Activated T-helper 1 cell treated with Interleukin-2 at 50 U/mL for 16 hours (primary cell): ENCODE measurements at places on chromosomes 4 and X.

GRCh38 chrX:97842468-97843199 is 958.9 kb downstream of the RPA4 start:
- DNase-seq, result no peak

GRCh38 chr4:73662709-73663546 is 42.7 kb upstream of the RASSF6 start:
- DNase-seq, result no peak

DNA sequence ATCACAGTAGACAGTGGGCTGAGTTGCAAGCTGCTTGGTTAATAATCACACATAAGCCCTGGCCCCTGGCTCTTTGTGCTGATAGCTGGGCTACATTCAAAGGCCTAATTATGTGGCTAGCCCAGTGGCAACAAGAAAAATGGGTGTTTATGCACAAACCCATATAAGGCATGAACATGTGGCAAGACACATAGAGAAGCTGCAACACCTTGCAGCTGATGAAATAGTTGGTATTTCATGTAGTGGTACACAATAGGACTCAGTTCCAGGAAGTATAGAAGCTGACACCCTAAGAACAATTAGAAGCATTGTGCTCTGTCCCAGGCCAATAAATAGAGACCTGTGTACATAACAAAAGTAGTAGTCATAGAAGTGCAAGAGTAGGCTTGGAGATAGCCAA is 14.6 kb upstream of the ZNF630 start:
- no peak for DNase-seq

- DNase-seq, result no peak
Observed at GRCh38 chrX:11724122-11725017, 33.7 kb upstream of the MSL3 start.

- no peak for DNase-seq
Observed at GRCh38 chrX:23805389-23805788, 22.4 kb downstream of the SAT1 start.

- DNase-seq, result no peak
Observed at GRCh38 chrX:15564981-15565579, 35.7 kb downstream of the ACE2 start.

DNA sequence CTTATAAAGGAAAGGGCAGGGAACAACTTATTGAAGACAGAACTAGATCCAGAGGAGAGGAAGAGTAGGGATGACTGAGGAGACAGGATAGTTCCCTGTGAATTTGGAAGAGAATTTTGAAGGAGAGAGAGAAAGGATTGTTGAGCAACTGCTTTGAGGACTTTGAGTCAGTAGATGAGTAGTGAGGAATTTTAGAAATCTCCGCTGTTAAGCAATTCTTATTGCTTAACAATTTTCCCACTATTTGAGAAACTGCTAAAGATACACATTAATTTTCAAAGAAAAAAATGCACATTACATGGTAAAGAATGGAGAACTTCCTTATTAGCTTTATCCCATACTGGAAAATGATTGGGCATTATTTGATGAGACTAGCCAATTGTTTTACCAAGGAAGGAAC is 116.3 kb upstream of the NRK start:
- no peak for DNase-seq

- DNase-seq, result no peak
Observed at GRCh38 chrX:69070949-69071650, 94.2 kb downstream of the PJA1 start.

DNA sequence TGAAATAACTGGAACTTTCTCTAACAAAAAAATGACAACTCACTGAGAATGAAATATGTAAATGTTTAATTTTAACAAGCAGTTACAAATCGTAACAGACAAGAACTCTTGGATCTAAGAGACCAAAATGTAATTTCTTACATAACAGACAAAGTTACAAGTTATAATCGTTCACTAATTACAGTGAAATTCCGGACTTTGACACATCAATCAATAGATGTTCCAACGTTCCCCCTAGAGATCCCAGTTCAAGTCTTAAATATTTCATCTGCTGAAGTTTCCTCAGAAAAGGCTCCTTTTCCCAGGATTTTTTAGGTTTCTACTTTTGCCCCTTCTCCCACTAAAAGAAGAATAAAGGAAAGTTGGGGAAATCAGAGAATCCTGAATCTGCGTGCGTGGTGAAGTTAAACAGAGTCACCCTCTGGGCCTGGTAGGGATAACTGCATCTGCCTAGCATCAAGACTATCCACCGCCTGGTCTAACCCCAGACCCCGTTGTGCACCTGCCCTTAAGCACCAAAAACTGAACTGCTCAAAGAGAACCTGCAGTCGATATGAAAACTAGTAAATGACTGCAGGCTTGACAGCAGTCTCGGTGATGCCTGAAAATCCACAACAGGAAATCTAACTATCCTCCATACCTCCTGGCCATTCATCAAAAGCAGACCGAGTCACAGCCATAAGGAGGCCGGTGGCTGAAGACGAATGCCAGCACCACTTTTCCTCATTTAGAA is 2.3 kb downstream of the IRF2 start:
- no peak for DNase-seq

DNA sequence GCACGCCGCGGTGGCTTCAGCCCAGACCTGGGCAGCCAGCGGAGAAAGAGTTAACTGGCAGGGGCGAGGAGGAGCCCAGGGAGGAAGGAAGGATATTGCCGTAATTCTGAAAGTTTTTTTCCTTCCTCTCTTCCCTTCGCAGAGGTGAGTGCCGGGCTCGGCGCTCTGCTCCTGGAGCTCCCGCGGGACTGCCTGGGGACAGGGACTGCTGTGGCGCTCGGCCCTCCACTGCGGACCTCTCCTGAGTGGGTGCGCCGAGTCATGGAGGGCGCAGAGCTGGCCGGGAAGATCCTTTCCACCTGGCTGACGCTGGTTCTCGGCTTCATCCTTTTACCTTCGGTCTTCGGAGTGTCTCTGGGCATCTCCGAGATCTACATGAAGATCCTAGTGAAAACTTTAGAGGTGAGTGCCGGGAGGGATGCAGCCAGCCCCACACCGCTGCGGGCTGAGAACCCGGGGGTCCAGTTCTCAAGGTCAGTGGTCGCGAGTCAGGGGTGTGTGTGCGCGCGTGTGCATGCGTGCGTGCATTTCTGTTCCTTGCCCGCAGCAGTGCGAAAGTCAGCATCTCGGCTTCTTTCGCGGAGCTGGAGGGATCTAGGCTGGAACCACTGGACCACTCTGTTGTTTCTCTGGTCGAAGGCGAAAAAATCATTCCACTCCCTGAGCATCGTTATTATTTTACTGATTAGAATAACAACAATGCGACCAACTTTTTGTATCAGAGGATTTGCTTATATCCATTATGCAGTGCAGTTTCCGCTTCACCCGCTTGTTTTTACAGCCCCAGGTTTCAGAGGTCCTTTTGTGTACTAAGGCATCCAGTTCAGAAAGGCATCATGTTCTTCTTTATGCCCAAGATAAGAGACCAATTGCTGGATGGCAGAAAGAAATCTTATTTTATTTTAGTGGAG is 709 bp downstream of the GPAT3 start:
- DNase-seq, result no peak

DNA sequence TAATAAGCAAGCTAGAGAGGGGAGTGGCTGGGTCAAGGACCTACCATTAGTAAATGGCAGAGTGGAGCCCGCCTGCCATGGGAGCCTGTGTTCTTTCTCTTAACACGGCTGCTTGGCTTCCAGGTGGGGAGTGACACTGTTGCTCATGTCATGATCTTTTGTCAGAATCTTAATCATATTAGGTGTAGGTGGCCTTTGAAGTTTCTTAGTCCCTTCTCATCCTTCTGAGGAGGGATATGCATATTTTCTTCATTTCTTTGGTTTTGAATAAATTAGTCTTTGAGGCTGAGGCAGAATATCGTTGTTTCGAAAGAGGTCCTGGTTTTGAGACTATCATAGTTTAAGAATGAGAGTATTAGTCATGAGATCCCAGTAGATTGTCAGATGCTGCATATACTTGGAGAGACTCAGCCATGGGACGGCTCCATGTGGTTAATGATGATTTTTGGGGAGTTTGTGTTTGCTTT is 28.9 kb downstream of the SNX25 start:
- DNase-seq, result no peak

GRCh38 chr4:100754751-100755150 is 236.9 kb upstream of the EMCN start:
- no peak for DNase-seq

GRCh38 chr4:7408166-7408565 is 26.6 kb downstream of the PSAPL1 start:
- no peak for DNase-seq

- no peak for DNase-seq
Observed at GRCh38 chr4:56181140-56181953, 205.9 kb downstream of the AASDH start.

- no peak for DNase-seq
Observed at GRCh38 chr4:119046263-119046662, 89.4 kb upstream of the MYOZ2 start.

DNA sequence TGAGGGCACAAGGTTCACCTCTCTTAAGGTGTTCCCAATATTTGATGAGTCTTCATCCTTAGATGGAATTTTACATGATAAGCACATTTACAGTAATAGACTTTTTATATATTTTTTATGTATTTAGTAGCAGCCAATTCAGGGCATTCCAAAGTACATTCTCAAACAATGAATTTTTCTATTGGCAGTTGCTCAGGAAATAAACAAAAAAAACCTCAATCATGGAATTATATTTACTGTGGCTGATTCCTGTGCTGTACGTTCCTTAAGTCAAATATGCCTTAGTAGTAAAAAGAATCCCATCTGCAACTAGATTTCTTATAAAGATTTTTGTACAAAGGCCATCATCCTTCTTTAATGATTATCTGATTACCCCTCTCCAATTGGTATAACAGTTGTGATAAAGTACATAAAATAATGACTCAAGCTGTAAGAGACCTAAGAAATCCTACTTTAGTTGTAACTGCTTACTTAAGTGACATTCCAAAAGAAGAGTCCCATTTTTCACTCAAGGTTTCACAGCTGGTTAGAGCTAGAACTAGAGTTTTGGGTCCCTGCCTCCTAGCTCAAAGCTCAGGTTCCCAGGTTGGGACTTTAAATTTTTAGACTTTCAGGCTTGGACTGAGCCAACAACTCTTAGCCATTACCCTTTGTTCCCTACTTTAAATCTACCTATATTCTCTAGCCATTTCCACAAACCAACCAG is 152.7 kb downstream of the FHIP1A start:
- DNase-seq, result no peak

DNA sequence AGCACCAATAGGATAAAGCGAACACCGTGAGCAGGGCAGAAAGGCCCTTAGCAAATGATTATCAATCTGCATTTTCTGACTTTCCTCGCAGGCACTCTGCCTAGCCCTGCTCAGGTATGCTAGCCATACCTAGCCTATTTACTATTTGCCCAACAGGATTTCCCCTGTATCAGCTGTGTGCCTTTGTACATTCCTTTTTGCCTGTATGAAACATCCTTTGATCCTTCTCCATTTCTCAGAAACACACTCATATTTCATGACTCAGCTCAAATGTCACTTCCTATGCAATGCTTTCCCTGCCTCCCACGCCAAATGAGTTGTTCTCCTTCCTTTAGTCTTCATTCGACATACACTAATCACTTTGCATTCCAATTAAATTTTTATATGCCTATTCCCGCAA is 37.2 kb downstream of the PCDH7 start:
- DNase-seq, result no peak

GRCh38 chr4:4477796-4478195 is 64.1 kb downstream of the STX18 start:
- DNase-seq, result no peak

- no peak for DNase-seq
Observed at GRCh38 chr4:166501941-166502382, 628.9 kb downstream of the TLL1 start.

- no peak for DNase-seq
Observed at GRCh38 chrX:43693602-43694406, 37.7 kb downstream of the MAOA start.

- DNase-seq, result no peak
Observed at GRCh38 chr4:153974452-153974851, 185.6 kb upstream of the SFRP2 start.

- no peak for DNase-seq
Observed at GRCh38 chrX:107656978-107657377, 28.7 kb downstream of the PRPS1 start.

GRCh38 chr4:142645475-142646108 is 200.5 kb downstream of the INPP4B start:
- no peak for DNase-seq

DNA sequence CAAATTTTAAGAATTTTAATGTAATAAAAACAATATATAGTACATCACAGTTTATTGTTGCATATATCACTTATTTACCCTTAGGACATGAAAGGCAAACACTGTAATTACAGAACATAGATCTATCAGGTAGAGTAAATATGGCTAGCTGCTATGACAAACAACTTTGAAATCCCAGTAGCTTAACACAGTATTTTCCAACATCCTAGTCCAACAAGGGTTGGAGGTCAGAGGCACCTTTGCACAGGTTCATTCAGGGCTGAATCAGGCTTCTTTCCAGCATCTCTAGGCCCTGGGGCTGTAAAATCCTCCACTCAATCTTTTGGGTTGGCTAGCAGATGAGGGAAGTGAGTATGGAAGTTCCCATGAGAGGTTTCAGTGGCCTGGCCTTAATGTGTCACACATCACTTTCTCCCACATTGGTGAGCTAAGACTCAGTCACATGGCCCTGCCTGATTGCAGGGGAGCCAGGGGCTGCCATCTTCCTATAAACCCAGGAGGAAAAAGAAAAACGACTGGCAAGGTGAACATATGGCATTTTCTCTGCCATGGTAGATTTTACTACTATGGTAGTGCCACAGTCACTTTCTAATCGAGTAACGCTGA is 32.9 kb downstream of the HERC6 start:
- no peak for DNase-seq

DNA sequence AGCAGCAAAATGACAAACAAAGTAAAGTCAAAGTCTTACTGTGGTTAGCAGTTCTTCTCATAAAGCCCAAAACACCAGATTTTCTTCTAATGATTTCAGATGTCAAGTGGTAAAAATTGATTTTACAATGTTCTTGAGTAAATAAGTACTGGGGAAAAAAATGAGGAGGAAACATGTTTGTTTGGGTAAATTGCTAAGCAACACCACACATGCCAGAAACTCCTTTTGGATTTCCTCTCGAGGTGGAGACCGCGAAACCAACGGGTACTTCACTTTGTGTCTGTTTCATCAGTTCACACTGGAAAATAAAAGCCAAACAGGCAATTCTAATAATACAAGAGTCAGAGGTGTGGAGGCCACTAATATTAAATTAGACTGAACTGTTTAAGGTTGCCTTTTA is 4.6 kb upstream of the PKD2 start:
- no peak for DNase-seq

DNA sequence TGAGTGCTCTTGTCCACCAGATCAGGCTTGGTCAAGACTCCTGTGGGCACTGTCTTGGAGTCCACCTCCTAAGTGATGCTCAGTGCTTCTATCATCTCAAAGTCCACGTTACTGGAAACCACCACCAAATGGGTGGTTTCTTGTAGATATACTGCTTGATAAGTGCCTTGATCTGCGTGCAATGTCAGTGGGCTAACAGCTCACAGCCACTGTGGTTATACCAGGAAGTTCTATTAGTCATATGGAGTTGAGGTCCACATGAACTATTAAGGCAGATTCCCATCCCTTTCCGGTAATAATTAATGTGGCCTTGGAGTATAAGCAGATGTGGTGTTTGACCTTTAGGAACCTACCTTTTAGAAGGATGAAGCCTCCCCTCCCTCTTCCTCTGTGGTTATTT is 161.9 kb downstream of the ZNF518B start:
- DNase-seq, result no peak

GRCh38 chr4:47617607-47618006 is 132.5 kb downstream of the ATP10D start:
- no peak for DNase-seq

- no peak for DNase-seq
Observed at GRCh38 chr4:149790172-149790907, 25.3 kb downstream of the IQCM start.

GRCh38 chr4:4386296-4386735 is 586 bp upstream of the NSG1 start:
- DNase-seq, result no peak
